ENCODE measurements at places on chromosomes 5 and 9.

DNA sequence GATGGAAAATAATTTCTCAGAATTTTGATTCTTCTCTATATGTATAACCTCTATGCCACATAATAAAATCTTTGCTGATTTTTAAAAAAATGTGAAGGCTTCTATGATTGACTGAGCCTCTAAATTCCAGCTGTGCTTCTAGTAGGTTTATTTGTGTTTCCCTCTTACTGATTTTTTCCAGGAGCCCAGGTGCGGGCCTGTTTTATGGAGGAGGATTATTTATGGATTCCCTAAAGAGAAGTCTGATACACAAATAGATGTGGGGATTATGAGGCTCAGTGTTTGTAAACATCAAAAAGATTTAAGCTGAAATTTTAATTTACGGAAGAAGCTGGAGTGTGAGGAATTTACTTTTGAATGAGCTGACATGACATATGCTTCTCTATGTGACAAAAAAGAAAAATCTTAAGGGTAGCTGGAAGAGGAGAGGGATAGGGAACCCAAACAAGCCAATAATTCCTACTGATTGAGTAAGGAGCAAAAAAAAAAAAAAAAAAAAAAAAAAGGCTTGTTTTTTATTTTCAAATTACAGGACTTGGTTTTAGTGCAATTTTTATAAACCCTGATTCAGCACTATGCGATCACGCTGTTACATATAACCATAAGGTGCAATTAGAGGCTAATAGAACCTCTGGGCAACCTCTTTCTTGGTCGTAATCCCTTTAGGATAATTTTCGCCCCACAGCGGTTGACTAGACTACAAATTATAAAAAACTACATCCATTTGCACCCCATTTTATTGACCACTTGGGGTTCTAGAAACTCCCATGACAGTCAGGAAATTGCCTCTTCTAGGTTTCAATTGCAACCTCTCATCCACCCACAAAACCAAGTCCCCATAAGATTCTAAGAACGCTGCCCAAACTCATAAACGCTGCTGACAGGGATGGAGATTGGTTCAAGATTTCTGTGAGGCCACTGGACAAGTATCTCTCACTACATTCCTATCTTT lies 44.4 kb upstream of the RAI14 start:
- DNase-seq: no peak

- DNase-seq: no peak
Observed at GRCh38 chr9:16033921-16034691, 481.3 kb downstream of the CCDC171 start.

DNA sequence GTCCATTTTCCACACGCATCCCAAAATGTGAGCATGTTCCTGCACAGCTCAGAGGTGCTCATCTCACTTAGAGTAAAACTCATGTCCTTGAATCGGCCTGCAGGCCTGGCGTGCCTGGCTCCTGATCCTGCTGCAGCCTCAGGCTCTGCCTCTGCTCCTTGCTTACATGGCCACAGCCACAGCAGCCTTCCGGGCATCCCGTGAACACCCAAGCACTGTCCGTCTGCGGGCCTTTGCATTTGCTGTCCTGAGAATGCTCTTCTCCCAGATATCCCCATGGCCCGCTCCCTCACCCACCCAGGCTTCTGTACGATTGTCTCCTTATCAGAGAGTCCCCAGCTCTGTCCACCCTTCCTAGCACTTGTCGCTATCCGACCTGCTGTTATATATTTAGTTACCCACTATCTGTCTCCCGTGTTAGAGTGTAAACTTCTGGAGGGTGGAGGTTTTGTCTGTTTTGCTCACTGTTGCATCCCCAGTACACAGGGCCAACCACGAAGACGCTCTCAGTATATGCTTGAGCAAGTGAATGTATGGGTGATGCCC lies 21.9 kb downstream of the FGF18 start:
- DNase-seq: no peak

DNA sequence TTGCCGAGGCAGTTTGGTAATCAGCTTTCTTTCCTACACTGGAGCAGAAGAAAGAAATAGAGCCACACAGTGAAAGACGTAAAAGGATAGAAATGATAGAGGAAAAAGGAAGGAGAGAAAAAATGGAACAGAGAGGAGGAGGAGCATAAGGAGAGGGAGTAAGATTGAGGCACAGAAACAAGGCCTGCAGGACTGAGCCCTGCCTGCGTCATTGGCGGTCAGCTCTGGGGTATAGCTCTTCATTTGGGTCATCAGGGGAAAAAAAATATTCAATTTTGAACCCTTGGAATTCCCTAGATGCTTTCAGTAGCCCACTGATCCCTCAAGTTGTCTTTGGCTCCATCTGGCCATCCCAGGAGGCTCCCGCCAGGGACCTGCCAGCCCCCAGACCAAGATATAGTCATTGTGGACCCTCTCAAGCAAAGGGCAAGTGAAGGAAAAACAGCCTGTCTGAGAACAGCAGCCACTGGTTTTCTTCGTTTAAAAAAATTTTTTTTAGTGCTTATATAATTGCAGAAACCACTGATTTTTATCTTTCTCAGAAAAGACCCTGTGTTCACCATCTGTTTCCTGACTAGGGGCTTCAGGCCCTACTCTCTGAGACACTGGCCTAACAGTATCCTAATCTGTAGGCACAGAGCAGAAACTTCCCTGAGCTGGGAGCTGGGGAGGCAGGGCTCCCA lies 31.3 kb upstream of the MATR3 start:
- no peak for DNase-seq

DNA sequence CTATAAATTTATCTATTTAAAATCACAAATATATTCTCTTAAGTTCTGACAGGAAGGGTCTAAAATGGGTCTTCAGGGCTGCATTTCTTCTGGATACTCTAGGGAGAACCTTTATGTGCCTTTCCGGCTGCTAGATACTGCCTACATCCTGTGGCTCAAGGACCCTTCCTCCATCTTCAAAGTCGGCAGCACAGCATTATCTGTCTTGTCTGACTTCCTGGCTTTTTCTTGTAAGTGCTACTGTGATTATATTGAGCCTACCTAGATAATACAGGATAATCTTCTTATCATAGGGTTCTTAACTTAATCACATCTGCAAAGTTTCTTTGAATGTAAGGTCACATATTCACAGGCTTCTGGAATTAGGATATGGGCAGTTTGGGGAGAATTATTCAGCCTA lies 943.8 kb upstream of the TYRP1 start:
- no peak for DNase-seq

DNA sequence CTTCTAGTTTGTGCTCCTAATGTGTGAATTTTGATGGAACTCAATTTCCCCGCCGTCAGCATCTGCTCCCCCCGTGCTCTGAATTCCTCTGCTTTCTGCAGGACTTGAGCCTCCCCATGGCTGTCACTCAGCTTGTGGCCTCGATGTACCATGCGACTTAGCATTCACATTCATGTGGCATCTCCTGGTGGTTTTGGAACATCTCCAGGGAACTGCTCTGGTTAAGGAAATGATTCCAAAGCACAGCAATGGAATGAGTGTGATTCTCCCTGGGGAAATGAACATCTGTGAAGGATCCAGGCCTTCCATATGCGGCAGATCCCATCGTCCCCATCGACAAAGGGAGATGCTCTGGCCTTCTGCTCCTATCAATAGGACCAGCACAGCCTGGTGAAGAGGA lies 119.0 kb downstream of the ENTREP1 start:
- DNase-seq: no peak

- peak; percentile 80 for DNase-seq
Observed at GRCh38 chr5:179870403-179870903, 11.8 kb upstream of the MRNIP start.

DNA sequence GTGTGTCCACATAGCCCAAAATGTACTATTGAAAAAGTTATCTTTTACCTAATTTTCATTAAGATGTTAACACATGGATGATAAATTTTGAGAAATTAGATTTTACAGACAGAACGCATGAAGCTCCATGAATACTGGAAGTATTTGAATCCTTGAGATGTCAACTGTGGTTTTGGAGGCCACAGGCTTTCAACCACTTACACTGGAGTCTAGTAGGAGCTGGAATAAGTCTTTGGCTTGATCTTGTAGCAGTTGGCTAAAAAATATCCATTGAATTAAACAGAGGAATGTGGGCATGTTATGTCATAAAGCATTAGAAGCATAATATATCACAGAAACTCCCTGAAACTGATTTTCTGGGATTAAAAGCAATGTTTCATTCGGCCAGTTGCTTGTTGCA lies 52.9 kb downstream of the CAMK4 start:
- no peak for DNase-seq

All from posterior cingulate gyrus (tissue), 11 donors.